ENCODE measurements at places on chromosomes 2 and 18. TPM values are rescaled to one million over a fixed set of nuclear protein-coding genes. Genes with fewer than 3 reads are reported as not detected.

Gene SCYGR4
- not detected for polyA plus RNA-seq

Gene C18orf54
- 1.1 TPM for polyA plus RNA-seq

Gene ASB18
- not detected for polyA plus RNA-seq

Gene ALPG
- 0.08 TPM for polyA plus RNA-seq

Gene GCG
- polyA plus RNA-seq: 100 TPM

Gene ID2
- polyA plus RNA-seq: 563 TPM

Gene REG1B
- not detected for polyA plus RNA-seq

Gene OSR1
- 45.7 TPM for polyA plus RNA-seq

Gene CCBE1
- 16.4 TPM for polyA plus RNA-seq

Gene SLC38A11
- 7.7 TPM for polyA plus RNA-seq

DNA sequence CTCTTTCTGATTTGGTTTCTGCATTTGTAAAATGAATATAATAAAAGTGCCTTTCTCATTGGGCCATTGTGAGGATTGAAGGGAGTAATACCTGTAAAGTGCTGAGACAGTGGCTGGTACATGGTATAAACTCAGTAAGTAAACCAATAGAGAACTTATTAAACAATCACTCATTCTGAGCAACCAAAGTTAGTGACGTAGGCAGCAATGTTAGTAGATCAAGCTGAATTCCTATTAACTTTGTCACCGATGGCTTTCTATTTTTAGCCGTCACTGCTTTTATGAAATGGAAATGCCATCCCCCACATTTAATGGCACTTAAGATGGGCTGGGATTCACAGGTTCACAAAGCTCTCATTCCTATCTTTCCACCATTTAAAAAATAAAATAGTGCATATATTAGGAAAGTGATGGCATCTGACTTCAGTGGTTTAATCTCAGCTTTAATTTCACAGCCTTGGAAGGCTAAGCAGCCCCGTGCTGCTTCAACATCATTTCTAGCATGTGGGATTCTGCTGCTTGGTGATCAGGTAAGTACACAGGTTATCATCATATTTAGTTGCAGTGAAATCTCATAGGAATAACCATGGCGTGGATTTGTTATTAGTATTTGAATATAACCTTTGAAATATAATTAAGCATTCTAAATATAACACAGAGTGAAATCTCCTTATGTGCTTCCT lies 17.6 kb upstream of the PPP4R1 start:
- DNase-seq: no peak

DNA sequence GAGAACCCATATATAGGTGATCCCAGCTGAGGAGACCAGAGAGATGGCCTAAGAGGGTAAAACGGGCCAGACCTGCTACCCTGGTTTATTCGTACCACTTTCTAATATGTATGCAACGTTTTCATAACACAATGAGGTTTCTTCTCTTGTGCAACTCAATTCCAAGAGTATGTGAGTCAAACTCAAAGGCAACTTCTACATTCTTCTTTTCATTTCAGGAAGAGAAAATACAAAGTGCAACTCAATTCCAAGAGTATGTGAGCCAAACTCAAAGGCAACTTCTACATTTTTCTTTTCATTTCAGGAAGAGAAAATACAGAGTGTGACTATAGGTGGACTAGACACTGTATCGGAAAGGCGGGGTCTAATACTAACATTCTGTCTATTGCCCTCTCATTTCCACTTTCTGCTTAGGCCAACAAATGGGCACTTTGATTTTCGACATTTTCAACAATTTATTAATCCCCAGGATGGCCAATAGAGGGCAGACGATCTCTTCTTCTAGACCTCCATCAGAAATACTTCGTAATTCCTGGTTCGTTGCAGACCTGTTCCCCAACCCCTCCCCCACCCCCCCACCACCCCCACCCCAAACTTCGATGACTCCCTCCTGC lies 3.7 kb upstream of the CRIM1 start:
- DNase-seq: peak; percentile 67

DNA sequence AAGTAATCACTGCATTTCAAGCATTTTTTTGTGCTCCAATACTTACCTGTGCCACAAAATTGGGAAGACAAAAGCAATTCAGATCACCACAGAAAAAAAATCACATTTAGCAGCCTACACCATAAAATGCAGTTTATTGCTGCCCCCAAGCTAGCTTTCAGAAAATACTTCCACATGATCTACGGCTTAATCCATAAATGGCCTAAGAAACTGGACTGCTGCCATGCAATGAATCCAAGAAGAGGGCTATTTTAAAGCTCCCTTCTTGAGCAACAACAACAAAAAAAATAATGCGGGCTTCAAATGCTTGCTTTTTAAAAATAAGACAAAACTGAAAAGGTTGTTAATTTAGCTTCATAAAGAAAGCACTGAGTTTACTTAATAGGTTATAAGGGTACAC lies 272.3 kb downstream of the RAD51AP2 start:
- DNase-seq: peak; percentile 22

- DNase-seq: no peak
These were observed 65.8 kb downstream of the DCDC2C start for GRCh38 chr2:3768960-3769765.

GRCh38 chr2:99787769-99788382 lies 298.1 kb upstream of the REV1 start:
- DNase-seq: no peak

DNA sequence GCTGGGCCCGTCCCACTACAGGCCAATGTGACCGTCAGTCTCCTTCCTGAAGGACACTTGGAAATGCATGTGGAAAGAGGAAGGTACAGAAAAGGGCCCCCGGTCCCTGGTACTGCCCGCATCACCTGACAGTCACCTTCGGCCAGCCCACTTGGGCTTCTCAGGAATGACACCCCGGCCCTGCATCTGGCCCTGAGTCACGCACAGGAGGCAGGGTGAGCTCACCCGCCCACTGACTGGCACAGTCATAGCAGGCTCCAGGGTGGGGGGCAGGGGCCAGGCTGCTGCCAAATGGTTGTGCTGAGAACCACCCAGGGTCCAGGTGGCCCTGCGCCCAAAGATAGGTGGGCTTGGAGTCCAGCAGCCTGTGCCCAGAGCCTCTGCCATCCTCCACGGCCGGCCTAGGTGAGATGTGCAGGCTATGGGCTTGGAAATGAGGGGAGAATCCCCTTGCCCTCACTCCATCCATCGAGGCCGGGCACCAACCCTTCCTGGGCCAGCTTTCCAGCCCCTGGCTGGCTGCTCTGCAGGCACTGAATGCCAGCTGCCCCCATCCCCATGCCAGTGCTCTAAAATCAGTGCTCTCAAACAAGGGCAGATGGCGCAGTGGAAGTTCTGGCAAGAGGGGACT lies 14.1 kb downstream of the EMX1 start:
- no peak for DNase-seq

GRCh38 chr2:62010632-62011256 lies 105.3 kb downstream of the COMMD1 start:
- no peak for DNase-seq

GRCh38 chr2:8566774-8567468 lies 114.9 kb upstream of the ID2 start:
- DNase-seq: no peak

- DNase-seq: no peak
These were observed 137.9 kb upstream of the VRK2 start for GRCh38 chr2:57908736-57909161.

DNA sequence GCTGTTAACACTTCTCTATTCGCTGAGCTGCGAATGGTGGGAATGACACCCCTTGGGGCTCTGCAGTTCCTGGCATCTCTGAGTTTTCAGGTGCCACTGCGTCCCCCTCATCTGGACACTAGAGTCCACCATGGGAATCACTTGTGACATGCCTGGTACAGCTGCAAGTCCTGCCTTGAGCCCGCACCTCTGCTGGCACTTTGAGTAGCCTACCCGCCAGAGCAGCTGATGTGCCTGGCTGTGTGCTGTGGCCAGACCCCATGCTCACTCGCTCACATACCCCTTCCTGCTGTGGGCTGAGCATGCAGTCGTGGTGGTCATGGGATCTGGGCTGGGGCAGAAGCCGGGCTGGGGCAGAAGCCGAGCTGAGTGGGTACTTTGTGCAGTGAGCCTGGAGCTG lies 117.6 kb downstream of the RND3 start:
- no peak for DNase-seq

DNA sequence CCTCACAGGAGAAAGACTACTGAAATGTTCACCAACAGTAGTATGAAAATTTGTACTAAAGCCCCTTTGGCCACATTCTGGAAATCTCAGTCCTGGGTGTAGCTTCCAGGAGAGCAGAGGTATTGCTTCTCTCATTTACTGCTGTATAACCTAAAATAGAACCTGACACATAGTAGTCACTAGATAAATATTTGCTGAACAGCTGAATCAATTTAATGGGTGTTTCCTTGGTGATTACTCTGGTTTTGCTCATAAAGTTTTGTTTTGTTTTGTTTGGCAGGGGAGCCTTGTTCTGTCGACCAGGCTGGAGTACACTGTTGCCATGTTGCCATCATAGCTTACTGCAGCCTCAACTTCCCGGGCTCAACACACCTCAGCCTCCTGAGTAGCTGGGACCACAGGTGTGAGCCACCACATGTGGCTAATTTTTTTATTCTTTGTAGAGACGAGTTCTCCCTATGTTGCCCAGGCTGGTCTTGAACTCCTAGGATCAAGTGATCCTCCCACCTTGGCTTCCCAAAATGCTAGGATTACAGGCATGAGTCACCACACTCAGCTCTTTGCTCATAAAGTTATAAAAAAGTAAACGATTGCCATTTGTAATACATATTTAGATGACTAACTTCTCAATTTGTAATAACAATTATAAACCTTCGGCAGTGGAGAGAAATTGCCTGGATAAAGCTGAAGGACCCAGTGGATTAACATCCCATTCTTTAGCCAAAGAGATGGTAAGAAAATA lies 11.5 kb upstream of the PARD3B start:
- DNase-seq: no peak

GRCh38 chr2:133753665-133754064 lies 185.4 kb upstream of the NCKAP5 start:
- DNase-seq: no peak

DNA sequence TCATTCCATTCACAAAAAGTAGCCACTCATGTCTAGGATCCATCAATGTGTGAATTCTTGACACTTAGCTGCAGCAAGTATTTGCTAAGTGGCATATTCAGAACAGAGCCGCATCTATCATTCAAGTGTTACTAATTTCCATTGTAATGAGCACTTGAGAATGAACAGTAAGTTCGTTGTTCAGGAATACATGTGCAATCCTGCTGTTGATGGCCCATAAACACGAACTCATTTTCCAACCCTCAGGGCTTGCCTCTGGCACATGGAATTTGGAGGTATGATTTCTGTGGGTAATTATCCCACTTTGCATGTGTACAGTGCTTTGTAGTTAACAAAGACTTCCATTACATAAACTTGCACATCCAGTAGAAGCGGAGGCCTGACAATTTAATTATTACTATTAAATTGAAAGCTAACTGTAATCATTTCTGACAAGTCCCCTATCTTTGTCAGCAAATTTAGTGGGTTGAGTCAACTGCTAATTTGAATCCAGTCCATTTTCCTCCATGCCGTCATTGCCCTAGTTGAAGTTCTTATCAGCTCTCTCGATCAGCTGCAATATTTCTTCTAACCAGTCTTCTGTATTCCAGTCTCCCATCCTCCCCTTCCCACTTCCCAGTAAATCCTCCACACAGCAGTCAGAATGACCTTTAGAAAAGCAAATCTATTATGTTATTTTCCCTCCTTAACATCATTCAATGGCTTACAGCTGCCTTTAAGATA lies 116.0 kb upstream of the AQP4 start:
- no peak for DNase-seq

DNA sequence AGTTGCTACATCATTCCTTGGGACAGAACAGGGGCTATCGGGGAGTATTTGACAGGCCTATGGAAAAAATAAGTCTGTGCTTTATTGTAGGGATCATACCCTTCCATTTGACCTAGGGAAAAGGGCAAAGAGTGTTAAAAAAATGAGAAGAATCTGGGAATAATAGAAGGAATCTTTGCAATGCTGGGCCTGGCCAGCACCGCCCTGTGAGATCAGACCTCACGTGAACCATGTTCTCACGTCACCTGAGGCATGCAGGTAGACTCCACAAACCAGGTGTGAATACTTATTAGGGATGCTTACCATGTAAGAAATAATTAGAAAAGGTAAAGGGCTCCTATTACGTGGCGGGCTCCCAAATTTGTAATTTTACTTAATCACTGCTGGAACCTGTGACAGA lies 177.5 kb upstream of the GATA6 start:
- peak; percentile 50 for DNase-seq

DNA sequence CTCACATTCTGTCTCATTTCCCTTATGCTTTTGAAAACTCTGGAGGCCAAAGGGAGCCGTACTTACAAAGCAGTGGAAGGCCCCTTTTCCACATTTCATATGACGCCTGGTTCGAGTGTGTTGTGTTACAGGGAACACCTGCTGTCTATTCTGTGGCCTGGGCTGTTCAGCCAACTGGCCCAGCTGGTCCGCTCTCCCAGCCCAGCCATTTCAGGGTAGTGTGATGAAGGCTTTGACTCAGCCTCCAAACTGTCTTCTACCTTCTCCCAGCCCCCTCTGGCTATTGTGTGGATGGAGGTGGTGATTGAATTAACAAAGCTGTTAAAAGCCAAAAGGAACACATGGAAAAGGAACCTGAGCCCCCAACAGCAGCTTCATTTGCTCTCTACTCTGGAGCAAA lies 233.8 kb downstream of the ICOS start:
- DNase-seq: no peak

DNA sequence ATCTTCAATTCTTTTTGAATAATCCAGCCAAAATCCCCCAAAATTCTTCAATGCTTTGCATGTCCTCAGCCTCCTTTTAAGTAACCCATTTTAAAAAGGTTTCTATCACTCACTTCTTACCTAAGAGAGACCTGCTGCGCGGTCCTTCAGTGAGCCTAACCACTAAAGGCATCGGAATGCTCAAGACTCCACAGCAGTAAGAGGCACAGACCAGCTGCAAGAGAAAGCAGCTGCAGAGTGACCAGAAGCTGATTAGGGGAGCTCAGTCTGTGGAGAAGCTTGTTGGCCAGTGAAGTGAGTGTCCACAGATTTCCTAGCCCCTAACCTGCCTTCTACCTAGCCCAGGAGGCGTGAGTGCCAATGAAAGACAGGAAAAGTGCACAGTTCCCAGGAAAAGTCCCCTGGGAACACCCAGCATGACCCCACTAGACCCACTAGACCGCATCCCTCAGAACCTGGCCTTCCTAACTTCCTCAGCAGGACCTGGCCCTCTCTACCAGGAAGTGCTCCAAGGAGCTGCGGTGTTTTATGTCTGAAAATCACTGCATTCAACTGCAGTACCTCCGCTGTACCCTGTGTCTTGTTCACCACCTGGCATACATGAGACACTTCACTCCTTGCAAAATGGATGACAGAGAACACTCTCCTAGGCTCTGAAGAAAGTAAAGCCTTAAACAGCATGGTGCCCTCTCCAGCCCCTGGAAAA lies 10.1 kb downstream of the MBOAT2 start:
- DNase-seq: no peak

DNA sequence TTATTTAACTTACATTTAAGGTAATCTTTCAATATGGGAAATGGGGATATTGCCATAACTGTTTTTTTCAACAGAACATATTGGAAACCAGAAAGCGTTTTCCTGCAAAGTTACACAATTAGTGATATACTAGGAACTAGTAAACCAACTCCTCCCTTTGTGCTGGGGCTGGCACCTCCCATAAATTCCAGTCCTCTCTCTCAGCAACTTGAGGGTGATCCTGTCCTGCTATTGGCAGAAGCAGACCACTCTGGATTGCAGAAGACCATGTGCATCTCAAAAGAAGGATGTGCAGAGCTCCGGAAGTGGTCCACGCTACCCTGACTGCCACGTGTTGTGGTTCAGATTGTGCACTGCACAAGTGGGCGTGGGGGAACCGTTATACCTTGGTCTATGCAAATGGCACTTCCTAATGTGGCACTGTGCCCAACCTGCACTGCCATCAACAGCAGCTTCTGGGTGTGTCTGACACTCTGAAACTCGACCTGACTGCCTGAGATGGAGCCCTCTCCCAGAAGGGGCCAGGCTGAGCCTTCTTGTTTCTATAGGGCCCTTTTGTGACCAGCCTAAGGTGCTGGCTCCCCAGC lies 219.2 kb downstream of the ZNF516 start:
- DNase-seq: no peak

Data from hepatocyte (in vitro differentiated cells).